ENCODE measurements at places on chromosomes 2 and 18.

DNA sequence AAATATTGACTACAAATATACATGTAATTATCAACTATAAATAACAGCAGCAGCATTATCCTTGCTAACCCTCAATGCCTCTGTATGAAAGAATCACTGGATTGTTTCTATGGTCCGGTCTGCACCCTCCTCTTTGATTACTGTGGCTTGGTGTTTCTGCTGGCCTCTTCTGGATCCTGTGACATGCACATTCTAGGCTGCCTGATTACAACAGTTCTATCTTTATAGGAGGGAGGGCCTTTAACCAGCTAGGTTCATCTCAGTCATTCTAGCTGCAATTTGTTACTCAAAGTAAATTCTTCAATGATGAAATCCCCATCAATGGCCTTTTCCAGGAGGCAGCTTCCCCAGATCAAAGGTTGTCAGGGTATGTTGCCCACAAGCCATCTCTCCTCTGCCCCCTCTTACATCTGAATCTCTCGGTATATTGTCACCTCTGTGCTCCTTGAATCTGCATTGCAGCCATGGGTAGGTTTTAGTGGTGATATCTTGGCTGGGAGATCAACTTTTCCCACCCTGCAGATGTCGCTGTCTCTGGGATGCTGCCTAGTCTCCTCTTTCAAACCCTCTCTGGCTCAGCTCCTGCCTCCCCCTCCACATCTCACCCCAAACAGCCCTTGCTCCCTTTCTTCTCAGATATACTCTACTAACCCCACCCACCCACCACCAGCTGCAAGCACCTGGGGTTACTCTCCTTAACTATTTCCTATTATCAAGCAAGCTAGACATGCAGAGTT, 106.2 kb upstream of the BZW1 start:
- DNase-seq = no peak

DNA sequence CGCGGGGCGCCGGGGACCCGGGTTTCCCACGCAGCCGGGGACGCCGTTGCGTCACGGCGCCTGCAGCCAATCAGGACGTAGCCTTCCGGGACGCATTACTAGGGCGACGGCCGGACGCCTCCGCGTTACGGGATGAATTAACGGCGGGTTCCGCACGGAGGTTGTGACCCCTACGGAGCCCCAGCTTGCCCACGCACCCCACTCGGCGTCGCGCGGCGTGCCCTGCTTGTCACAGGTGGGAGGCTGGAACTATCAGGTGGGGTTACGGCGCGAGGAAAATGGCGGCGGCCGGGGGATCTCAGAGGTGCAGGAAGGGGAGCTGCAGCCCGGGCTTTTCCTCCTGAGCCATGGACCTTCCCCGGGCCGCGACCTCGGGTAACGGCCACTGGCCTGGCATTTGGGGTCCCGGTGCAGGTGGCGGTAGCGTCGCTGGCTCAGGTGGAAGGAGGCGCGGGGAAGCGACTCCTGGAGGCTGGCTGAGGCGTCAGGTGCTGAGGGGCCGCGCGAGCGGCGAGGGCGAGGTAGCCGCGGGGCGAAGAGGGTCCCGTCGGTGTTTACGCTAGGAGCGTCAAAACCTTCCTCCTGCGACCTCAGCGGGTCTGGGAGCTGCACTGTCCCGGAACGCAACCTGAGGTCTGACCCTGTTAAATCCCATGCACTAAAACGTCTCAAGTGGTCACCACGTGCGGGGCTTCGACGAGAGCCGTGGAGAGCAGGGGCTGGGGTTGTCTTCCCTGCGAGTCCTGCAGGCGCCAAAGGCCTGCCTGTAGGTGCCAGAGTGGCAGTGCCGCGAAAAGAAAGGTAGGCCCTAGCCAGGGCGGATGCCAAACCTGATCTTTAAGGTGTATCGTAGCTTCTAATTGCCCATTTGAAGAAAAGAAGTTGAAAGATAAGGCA, at the start of gene LCLAT1:
Gene LCLAT1 (plus strand): TSS at position 98 of the 897 bp plus-strand sequence. CDS start 78,345 bp downstream, outside the sequence.
- DNase-seq = peak; percentile 67

DNA sequence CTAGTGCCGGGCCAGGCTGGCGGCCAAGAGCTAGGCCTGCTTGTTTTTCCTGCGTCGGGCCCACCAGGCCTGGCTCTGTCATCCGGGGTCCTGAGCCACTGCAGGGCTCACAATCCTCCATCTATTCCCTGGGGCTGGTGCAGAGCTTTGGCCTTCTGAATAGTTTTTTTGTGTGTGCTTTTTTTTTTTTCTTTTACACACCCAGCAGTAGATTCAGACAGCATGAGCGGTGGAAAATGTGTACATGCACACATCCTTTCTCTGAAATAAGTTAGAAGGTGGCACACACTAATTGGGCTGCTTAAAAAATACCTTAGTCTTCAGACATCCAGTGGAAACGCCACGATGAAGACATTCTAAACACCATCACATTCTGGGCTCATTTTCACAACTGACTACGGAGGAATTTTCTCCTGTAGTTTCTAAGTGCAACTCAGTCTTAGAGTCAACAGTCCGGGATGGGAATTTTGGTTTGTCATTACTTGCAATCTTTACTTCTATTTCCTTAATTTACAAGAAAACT, 6.1 kb downstream of the ZFP36L2 start:
- DNase-seq = no peak

GRCh38 chr2:16252891-16253290, 312.5 kb downstream of the MYCN start:
- no peak for DNase-seq

GRCh38 chr2:24559473-24560113, 68.5 kb downstream of the NCOA1 start:
- no peak for DNase-seq
